ENCODE measurements at places on chromosomes 16 and 17.

GRCh38 chr16:82655072-82655714 is 28.4 kb downstream of the CDH13 start:
- DNase-seq, result no peak

DNA sequence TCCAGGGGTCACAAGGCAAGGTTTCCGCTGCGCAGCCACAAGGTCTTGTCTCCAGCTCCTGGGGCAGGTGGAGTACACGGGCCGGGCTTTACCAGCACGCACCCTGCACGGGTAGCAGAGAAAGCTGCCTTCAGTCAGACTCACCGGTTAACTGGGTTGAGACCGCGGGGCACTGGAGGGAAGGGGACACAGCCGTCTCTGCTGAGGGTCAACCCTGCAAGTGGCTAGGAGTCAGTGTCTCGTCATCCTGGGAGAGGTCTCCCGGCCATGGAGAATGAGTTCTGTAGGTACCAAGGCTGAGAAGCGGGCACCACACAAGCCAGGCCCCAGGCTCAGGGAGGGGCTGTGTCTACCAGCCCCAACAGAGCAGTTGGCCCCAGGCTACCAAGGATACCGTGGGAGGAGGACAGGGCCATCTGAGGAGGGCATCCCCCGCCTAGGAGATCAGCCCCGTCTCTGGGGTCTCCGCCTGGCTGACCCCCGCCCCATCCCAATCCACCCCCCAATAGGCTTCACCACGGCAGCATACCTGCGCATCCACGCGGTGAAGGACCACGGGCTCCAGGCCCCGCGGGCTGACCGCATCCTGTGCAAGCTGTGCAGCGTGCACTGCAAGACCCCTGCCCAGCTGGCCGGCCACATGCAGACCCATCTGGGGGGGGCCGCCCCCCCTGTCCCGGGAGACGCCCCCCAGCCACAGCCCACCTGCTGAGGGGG is 2.8 kb upstream of the PRRT2 start:
- DNase-seq, result no peak

DNA sequence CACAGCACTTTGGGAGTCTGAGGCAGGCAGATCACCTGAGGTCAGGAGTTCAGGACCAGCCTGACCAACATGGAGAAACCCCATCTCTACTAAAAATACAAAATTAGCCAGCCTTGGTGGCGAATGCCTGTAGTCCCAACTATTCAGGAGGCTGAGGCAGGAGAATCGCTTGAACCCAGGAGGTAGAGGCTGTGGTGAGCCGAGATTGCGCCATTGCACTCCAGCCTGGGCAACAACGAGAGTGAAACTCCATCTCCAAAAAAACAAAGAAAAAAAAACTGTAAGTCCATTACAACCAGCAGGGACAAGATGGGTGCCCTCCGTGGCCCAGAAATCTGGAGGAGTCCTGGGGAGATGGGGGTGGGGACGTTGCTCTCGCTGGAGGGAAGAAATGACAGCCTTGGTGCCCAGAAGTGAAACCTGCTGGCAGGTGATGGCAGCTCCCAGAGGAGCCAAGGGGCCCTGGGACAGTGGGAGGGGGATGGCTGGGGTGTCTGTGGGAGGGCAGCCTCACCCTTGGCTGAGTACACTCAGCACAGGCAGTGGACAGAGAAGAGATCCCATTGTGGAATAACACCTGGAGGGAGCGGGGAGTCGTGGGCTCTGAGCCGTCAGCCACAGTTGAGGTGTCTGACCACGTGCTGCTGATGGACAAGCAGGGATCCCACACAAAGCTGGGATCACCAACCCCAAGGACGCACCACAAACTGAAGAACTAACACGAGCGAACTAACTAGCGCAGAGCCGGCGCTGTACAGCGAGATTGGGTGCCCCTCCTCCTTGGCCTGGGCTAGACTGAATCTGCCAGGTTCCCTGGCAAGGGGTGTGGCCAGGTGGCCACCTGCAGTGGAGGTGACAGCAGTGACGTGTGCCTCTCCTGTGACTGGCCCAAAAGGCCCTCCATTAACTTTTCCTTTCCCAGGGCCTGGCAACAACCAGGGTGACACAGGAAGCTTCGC is 46.9 kb upstream of the BAHCC1 start:
- DNase-seq, result no peak

- peak; percentile 14 for DNase-seq
Measured at GRCh38 chr17:37488009-37488604, 1.6 kb upstream of the DUSP14 start.

DNA sequence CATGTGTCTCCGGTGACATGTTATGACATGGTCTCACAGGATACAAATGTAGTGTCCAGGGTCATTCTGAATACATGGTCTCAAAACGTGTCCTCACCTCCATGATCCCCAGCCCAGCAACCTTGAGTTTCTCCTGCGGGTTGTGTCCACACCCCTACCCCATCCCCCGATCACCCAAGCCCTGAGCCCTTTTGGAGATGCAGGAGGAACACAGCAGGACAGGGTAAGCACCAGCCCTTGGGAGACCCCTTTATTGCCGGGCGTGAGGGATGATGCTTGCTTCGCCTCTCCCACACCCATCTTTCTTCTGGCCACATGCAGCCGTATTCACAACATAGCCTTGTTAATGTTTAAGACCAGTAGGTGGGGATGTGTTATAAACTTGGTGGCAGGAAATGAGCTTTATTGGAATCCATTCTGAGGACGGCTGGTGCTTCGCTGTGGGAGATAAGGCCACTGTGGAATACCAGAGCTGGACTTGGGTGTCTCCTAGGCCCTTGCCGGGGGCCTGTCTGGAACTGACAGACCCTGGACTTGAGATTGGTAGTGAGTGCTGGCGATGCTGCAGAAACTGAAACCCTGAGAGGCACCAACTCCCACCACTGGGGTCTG is 5.5 kb downstream of the TMEM132E start:
- DNase-seq, result no peak

- no peak for DNase-seq
Measured at GRCh38 chr16:86092586-86093480, 193.9 kb downstream of the IRF8 start.

DNA sequence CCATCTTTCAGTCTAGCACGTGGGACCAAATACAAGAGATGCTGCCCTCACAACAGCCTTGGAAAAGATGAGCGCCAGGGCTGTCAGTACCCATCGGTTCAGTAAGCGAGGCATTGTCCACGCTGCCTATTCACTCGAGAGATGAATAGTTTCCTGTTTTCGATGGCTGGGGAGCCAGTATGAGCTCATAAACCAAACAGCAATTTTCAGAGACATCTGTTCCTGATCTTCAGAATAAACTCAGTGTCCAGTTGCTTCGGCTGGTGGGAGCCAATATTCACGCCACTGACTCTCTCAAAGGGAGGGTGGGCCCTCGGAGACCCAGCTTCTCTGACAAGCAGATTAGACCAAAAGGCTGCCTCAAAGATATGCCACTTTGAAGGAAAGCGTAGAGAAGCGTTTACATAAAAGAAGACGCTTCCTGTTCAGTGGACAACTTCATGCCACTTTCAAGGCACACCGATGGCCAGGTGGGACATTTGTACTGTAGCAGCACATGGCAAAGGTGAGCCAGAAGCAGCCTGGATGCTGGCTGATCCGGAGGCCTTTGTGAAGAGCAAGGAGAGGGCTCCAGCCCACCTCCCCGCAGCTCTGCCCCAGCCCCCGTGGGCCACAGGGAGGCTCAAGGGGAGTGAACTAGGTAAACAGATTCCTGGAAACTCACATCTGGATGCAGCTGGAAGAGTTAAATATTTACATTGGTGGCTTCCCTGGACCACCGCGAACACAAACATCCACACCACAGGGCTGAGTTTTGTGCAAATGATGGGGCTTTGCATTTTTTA is 6.0 kb downstream of the TIMM22 start:
- DNase-seq, result no peak

DNA sequence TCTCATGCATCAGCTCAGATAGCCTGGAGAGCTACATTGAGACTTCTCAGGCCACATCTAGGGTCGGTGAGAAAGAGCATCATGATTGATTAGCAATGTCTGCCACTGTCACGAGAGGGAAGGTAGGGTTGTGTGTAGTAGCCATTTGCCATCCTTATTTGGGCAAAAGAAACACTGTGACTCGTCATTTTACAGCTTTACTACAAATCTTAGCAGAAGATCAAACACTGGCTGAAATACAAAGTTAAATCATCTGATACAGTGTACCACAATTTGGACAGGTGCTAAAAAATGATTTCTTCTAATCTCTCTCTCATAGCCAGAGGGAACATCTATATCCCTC is 334.3 kb downstream of the CBLN1 start:
- DNase-seq, result no peak

GRCh38 chr17:28622186-28622585 is 8.2 kb upstream of the RSKR start:
- no peak for DNase-seq

- DNase-seq, result no peak
Measured at GRCh38 chr16:60214311-60214710, 1480.2 kb upstream of the GOT2 start.

GRCh38 chr17:74810699-74811485 is 34.7 kb upstream of the NAT9 start:
- DNase-seq, result peak; percentile 45

DNA sequence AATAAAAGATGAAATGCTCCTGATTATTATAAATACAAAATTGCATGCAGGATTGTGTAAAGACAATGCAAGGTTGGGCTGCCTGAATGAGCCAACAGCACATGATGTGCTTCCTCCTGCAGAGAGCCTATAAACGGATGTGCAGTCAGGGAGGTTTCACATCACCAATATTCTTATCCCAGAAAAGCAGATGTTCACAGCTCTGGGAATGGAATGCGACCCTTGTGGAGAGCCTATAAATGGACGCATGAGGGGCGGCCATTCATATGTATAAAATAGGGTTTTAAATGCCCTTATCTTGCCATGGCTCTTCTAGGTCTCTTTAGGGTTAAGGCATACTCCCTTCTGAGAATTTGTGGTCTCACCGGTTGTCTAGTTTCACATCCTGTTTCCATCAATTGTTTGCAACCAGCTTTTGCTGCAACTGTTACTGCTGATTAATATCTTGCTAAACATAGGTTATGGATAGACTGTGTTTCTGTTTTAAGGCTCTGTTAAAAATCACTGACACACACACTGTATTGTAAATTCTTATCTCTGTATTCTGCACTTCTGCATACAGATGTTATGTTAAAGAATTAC is 31.9 kb downstream of the SLFN11 start:
- no peak for DNase-seq

GRCh38 chr17:22278302-22279275 is 586.3 kb downstream of the KCNJ18 start:
- DNase-seq, result no peak

GRCh38 chr16:69469807-69470561 is 45.6 kb downstream of the CYB5B start:
- DNase-seq, result no peak

GRCh38 chr16:68079376-68079625 is 5.9 kb upstream of the NFATC3 start:
- DNase-seq, result no peak

- DNase-seq, result no peak
Measured at GRCh38 chr17:73316919-73317505, 5.2 kb upstream of the CDC42EP4 start.

GRCh38 chr17:29870836-29871465 is 59.1 kb downstream of the SSH2 start:
- no peak for DNase-seq

DNA sequence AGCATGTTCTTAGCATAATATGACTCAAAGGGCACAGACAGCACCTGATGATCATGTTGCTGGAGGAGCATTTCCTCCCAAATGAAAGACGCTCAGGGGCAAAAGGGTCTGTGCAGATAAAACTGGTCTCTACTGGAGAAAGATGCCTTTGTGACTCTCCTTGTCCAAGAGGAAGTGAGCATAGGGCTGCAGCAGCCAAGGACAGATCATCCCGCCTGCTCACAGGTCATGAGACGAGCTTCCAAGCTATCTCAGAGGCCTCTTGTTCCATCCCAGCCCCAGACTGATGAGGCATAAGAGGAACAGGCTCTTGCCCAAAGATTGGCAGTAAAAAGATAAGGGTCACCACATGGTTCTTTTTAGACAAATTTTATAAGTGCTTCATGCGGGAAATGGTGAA is 141.8 kb downstream of the KATNIP start:
- no peak for DNase-seq

DNA sequence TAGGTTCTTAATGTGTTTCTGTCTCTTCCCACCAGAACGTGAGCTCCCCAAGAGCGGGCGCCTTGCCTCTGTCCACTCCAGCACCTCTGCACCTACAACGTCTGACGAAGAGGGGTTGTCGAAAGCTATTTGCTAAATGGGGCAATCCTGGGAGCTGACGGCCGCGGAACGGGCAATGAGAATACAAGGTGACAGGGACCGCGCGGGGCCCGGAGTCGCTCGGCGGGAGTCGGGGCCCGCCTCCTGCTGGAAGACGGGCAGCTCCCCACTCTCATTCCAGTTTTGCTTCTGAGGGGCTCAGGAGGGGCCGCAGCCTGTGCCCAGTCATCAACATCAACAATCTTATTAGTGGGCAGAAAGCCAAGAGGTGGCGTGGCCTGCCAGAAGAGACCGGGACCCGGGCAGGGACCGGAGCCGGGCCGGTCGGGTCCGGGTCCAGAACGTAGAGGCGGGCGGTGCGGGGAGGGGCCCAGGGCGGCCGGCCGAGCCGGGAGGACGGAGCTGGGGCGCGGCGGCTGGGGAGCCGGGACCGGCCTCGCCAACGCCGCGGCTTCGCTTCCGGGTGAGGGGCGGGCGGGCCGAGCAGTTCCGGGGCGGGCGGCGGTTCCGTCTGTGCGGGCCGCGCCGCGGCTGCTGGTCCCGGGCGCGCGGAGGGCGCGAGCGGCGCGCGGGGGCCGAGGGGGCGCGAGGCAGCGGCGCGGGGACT is at the start of gene MOSMO:
TSS of gene MOSMO (plus strand) at position 603 of the 706 bp plus-strand sequence. CDS start 191 bp downstream, outside the sequence.
- DNase-seq, result peak; percentile 81

All from amygdala (tissue), 56 donors.